Activated naive CD4-positive, alpha-beta T cell treated with anti-CD3 and anti-CD28 coated beads for 36 hours (primary cell): ENCODE measurements at places on chromosomes 4 and X. TPM values are rescaled to one million over a fixed set of nuclear protein-coding genes. Genes with fewer than 3 reads are reported as not detected.

Gene SSX2B
- total RNA-seq, result not detected

Gene TEX13B
- total RNA-seq, result not detected

Gene FAM241A
- total RNA-seq, result 2.2 TPM

Gene ERVMER34-1
- 0.14 TPM for total RNA-seq

Gene FAM47E
- not detected for total RNA-seq

Gene SHOX
- total RNA-seq, result not detected

Gene CENPVL2
- not detected for total RNA-seq

Gene MAGEA2
- total RNA-seq, result not detected
